ENCODE measurements at places on chromosomes 2 and 18.

GRCh38 chr2:153487448-153487847, 8.9 kb upstream of the RPRM start:
- DNase-seq, result no peak

- DNase-seq, result no peak
Measured at GRCh38 chr2:203582468-203582867, 47.4 kb upstream of the RAPH1 start.

DNA sequence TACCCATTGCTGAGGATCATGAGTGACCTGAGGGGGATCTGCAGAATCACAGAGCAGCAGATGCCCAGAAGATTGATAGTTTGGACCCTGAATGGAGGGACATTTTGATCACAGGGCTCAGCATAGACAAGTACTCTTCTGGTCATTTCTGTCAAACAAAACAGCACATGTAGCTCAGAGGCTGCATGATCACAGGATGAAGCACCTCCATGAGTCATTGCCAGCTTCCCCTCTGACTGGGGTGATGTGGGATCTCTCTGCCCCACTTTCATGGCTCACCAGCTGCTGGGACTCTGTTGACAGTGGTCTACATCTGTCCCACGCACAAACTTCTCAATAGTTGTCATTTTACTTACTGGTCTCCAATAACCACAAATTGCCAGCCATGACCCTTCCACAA, 264.1 kb downstream of the RPIA start:
- DNase-seq, result no peak

GRCh38 chr2:3263487-3263886, 114.1 kb downstream of the EIPR1 start:
- no peak for DNase-seq

- no peak for DNase-seq
Measured at GRCh38 chr2:134389381-134389780, 135.5 kb downstream of the MGAT5 start.

- no peak for DNase-seq
Measured at GRCh38 chr18:10912790-10913545, 236.4 kb downstream of the PIEZO2 start.

DNA sequence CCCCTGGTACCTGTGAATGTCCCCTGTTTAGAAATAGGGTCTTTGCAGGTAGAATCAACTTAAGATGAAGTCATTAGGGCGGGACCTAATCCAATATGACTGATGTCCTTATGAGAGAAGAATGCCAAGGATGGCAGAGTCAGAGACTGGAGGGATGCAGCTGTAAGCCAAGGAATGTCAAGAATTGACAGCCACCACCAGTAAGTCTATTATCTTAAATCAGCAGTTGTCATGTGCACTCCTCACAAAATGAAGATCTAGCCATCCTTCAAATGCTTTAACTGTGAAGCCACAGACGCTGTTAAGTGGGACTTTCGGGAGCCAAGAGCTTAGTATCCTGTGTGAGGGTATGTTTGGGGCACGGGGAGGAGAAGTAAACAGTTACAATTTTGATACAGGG, 83.2 kb downstream of the ITGA4 start:
- no peak for DNase-seq

GRCh38 chr2:212528106-212528856, 10.3 kb downstream of the ERBB4 start:
- no peak for DNase-seq

- DNase-seq, result no peak
Measured at GRCh38 chr2:20953146-20953824, 90.6 kb downstream of the APOB start.

- DNase-seq, result no peak
Measured at GRCh38 chr2:57370882-57371585, 675.6 kb upstream of the VRK2 start.

DNA sequence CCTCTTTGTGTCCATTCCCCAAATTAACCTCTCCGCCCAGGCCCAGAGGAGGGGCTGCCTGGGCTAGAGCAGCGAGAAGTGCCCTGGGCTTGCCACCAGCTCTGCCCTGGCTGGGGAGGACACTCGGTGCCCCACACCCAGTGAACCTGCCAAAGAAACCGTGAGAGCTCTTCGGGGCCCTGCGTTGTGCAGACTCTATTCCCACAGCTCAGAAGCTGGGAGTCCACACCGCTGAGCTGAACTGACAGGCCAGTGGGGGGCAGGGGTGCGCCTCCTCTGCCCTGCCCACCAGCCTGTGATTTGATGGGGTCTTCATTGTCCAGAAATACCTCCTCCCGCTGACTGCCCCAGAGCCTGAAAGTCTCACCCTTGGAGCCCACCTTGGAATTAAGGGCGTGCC, 13.5 kb downstream of the KHK start:
- DNase-seq, result no peak

- DNase-seq, result no peak
Measured at GRCh38 chr2:141496810-141497209, 634.0 kb downstream of the LRP1B start.

GRCh38 chr2:196482119-196483065, 157.1 kb upstream of the CCDC150 start:
- DNase-seq, result no peak

GRCh38 chr2:230691005-230691647, 21.5 kb upstream of the CAB39 start:
- DNase-seq, result no peak

- no peak for DNase-seq
Measured at GRCh38 chr2:80238692-80239469, 65.7 kb downstream of the LRRTM1 start.

DNA sequence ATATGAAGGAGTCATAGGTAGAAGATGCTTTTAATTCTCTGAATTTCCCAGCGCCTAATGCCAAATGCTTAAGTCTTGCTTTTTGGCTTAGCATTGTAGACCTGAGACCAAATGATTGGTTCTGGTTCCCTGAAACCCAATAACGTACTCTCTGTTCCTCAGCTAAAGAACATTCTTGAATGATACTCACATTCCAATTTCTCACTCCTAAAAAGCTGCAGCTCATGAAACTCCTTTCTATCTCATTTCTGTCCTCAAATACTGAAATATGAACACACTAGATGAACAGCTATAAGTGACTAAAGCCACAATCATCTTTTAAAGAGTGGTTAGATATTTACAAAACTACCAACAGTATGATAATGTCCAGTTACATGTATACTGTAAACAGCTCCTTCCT, 272.1 kb downstream of the SLC8A1 start:
- DNase-seq, result no peak

DNA sequence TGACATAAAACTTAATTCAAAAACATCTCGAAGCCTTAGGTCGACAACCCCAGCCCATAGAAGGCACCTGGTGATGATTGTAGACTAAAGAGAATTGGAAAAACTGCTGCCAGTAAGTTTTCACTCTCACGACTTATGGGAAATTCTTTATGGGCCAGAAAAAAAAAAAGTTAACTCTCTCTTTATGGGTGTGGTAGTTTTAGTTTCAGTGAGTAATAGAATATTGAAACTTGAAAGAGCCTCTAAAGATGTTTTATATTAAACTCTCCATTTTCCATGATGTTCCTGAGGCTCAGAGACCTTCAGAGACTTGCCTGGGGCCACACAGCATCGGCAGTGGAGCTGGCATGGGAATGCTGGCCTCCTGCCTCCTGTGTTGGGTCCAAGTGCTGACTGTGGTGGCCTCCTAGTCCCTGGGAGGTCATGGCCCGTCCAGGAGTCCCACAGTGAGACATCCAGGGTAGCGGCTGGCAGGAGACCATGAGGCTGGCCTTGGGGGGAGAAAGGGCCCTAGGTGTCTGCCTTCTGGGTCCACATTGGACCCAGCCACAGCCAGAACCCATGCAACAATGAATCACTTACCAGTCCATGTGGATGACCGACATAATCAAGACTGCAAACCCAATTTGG, 158.9 kb downstream of the SEPTIN10 start:
- DNase-seq, result no peak

DNA sequence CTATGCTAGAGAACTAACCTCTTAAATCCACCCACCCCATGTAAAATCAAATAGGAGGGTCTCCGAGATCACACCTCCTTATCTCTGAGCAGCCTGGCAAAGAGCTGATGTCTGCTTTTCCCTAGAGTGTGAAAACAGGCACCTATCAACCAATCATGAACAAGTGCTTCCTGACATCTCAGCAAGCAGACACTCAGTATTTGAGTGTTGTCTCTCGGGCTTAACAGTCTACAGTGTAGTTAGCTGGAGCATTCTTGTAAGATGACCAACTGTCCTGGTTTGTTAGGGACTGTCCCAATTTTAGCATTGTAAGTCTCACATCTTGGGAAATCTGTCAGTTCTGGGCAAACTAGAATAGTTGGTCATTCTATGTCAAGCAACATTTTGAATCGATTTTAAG, 26.4 kb downstream of the MARCHF4 start:
- no peak for DNase-seq

GRCh38 chr2:109230941-109231420, 102.0 kb downstream of the SH3RF3 start:
- DNase-seq, result no peak

- no peak for DNase-seq
Measured at GRCh38 chr2:102606353-102606752, 13.0 kb upstream of the SLC9A2 start.

- no peak for DNase-seq
Measured at GRCh38 chr18:39839782-39840181, 2115.3 kb upstream of the PIK3C3 start.

DNA sequence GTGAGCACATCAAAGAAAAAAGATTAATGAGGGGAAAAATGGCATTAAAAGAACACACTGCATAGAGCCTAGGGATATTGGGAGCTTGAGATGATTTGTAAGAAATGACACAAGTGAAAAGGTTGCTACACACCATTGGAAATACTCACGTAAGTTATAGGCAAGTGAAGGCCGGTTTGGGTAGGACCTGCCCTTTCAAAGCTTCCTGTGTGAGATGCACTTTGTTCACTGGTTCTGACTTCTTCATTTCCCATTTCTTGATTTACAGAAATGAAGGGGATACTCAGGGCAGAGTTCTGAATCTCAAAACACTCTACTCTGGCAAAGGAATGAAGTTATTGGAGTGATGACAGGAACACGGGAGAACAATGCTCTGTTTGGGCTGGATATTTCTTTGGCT, at the start of gene IL18RAP:
Gene IL18RAP (plus strand): TSS at position 251 of the 400 bp plus-strand sequence. CDS start 118 bp downstream, at position 369.
- no peak for DNase-seq

DNA sequence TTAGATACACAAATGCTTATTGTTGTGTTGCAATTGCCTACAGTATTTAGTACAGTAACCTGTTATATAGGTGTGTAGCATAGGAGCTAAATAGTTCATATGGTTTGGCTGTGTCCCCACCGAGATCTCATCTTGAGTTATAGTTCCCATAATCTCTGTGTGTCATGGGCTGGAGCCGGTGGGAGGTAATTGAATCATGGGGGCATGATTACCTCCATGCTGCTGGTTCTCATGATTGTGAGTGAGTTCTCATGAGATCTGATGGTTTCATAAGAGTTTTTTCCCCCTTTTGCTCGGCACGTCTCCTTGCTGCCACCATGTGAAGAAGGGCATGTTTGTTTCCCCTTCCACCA, 190.5 kb upstream of the SESTD1 start:
- DNase-seq, result no peak

- no peak for DNase-seq
Measured at GRCh38 chr2:233996000-233996399, 54.5 kb upstream of the SPP2 start.
